ENCODE measurements at places on chromosomes 7 and 10.

- no peak for DNase-seq
Observed at GRCh38 chr7:25333296-25333928, 105.1 kb upstream of the NPVF start.

- DNase-seq, result peak; percentile 86
Observed at GRCh38 chr7:46545790-46546189, 624.7 kb upstream of the IGFBP3 start.

DNA sequence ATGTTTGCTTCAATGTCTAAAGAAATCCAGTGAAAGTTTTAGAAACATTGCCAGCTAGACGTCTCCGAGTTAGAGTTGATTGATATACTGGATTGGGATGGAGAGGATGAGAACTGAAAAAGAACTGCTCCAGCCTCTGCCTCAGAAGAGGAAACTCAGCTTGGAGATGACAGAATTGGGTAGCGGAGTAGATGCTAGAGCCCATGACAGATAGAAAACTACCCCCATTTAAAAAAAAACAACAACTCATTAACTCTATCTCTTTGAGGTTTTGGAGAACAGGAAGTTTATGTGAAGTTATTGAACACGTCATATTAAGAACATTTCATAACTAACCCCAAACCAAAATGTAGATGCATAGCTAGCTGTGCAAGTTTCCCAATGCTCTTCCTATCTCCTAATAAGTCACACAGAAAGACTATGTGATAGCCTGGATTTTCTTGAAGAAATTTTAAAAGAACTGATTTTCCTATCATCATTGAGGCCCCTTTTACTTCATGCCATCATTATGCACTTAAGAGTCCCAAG, 28.3 kb upstream of the AFAP1L2 start:
- peak; percentile 7 for DNase-seq

GRCh38 chr10:27297844-27298521, 57.4 kb upstream of the ACBD5 start:
- no peak for DNase-seq

Measured in HCEC 1CT (cell line).